ENCODE measurements at places on chromosomes 12 and 14. TPM values are rescaled to one million over a fixed set of nuclear protein-coding genes. Genes with fewer than 3 reads are reported as not detected.

Gene OTUB2
- total RNA-seq: 1.5 TPM

Gene SDSL
- 0.54 TPM for total RNA-seq

Gene KRT73
- total RNA-seq: not detected

Gene ALX1
- not detected for total RNA-seq

Gene SYT1
- total RNA-seq: not detected

Gene KLHL33
- total RNA-seq: 0.05 TPM

Gene KRT79
- not detected for total RNA-seq

Gene FAIM2
- 0.49 TPM for total RNA-seq

Gene SLC39A2
- total RNA-seq: 0.36 TPM

Gene SLIRP
- total RNA-seq: 178 TPM

Gene RTL1
- total RNA-seq: not detected

Gene COX8C
- not detected for total RNA-seq

Gene MSI1
- total RNA-seq: 0.07 TPM

Gene TEX22
- 7.4 TPM for total RNA-seq

Gene GOLT1B
- total RNA-seq: 42.6 TPM

Gene ISM2
- not detected for total RNA-seq

Gene DHH
- total RNA-seq: not detected

Gene DPPA3
- not detected for total RNA-seq

Gene CPSF6
- 115 TPM for total RNA-seq

Gene TOMM20L
- not detected for total RNA-seq

Gene GPR162
- total RNA-seq: 0.29 TPM

Gene FZD10
- total RNA-seq: not detected

Gene ITGA7
- 1.1 TPM for total RNA-seq

Gene ADCK1
- 5.4 TPM for total RNA-seq

Gene DCN
- not detected for total RNA-seq

Gene IPO4
- 106 TPM for total RNA-seq

Gene SLC17A8
- not detected for total RNA-seq

Gene DLST
- 98.9 TPM for total RNA-seq

Gene RAN
- 1,852 TPM for total RNA-seq

Gene SHMT2
- total RNA-seq: 276 TPM

Gene KRT2
- not detected for total RNA-seq

Gene RPL10L
- not detected for total RNA-seq

Gene SLC5A8
- total RNA-seq: not detected

Gene TAS2R7
- total RNA-seq: not detected
